ENCODE measurements at places on chromosomes 2 and 18.
A peak's percentile ranks its signal among the peaks of the same experiment; 100 is the strongest.

- DNase-seq: no peak
Measured at GRCh38 chr2:170671079-170671478, 44.1 kb upstream of the SP5 start.

- DNase-seq: no peak
Measured at GRCh38 chr2:181380581-181380980, 76.6 kb upstream of the ITGA4 start.

DNA sequence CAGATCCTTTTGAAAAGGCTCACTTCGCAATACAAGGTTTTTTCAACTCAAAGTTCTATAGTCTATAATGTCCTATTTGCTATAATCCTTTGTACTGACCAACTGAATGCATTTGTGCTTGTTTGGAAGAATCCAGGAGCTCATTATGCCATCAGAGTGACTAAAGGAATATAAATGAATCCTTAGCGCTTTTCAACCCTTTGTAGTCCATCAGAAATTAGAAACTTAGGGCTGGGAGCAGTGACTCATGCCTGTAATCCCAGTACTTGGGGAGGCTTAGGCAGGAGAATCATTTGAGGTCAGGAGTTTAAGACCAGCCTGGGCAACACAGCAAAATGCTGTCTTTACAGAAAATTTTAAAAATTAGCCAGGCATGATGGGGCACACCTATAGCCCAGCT, 330.2 kb upstream of the CHAC2 start:
- no peak for DNase-seq

DNA sequence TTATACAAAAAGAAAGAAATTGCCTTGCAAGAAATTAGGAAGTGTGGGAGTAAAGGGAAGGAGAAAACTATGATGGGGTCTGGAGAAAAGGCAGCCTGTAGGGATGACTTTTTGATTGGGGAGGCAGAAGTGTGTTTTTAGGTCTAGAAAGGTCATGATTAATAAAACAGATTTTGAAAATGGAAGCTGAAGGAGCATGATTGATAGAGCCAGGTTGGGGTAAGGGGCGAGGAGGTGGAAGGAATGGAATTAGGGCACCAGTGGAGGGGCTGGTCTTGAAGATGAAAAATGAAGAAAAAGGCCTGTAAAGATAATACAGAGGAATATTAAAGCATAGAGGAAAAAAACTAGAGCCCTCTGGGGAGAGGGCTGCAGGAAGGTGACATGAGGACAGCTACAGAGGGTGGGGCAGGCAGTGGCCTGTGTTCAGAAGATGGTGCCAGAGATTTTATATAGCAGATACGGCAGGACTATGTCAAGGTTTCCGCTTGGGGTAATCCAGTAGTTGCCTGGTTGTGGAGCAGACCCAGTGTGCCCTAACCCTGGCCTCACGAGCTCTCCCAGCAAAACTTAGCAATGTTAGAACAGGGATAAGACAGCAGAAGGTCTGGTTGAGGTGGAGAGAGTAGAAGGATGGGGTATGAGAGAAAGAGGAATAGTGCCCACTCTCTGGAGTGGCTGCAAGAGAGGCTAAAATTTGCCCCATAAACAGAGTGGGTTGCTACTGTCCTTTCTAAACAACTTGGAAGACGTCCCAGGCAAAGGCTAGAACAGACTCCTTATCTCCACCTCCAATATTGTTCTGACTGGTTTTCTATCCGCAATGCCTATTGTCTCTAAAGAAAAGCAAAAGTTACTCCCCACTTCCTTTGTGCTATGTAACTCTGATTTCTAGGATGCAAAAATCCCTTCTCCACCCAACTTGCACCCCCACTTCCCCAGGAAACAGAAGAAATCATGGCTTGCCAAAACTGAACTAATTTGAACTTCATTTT, 287.3 kb downstream of the AGPS start:
- no peak for DNase-seq

GRCh38 chr2:48589170-48589767, 28.4 kb upstream of the GTF2A1L start:
- peak; percentile 59 for DNase-seq

DNA sequence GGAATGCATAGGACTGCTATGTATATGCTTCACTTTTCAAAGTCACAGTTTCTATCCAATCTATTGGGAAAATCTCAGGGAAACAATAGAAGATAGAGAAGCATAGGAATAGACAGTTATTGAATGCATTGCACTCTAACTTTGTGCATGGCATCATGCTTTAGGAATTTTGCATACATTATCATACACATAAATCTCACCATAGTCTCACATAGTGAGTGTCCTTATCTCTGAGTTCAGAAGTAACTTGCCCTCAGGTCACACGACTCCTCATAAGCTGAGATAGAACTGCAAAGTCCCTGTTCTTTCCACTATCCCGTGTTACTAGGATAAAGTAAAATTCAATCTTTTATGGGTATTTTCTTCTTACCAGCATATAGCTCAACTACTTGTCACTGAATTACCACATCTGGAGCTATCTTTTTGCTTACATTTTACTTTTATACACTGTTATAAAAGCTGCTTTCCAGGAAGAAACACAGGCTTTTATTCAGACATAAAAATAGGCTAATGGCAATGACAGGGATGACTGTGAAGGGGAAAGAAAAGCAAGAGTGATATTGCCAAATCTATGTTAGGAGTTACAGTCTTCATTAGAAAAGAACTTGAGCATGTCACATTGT, 666.9 kb downstream of the XIRP2 start:
- DNase-seq: no peak

Data from urothelium cell line (cell line).